ENCODE measurements at places on chromosomes 5 and 9.

DNA sequence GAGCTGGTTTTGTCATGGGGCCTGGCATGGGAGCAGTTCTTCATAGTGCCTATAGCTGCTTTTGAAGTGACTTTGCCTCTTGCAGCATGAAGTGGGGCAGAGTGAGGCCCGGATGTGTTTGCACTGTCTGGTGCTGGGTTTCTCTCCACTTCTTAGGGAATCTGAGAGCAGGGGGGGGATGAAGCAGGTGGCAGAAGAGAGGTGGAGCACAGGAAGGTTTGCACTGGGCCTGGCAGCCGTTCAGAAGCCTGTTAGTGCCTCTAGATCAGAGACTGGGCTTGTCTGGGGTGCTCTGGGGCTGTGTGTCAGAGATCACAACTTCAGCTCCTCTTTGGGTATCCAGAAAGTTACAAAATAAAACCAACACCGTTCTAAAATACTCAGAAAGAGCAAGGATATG is 18.4 kb downstream of the USP20 start:
- no peak for DNase-seq

DNA sequence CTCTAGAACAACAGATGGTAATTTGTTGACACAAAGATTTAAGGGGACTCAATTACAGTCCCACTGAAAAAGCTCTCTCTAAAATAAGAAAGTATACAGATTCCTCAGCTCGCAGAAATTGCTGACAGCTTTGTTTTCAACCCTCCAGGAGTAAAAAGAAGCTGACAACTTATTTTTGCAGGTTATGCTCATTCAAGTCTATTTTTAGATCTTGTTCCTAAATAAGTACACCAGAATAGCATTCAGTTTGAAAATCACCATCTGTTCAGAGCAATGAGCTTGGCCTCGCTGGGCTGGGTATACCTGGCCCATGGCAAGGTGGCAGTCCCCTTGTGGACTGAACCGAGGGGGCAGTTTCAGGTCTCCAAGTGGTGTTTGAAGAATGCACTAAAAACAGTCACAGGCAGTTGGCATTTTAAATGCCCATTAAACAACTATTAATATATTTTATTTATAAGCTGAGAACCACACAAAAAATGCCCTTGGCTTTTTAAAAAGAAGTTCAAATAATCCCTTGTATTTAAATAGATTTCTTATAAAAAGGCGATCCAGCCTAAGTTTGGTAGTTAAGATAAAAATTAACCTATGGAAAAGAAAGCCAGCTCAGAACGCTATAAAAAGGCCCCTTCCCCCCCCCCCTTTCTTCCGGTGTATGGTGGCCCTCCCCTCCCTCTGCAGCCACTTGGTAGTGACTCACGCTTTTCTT is 169.2 kb downstream of the AUH start:
- no peak for DNase-seq

DNA sequence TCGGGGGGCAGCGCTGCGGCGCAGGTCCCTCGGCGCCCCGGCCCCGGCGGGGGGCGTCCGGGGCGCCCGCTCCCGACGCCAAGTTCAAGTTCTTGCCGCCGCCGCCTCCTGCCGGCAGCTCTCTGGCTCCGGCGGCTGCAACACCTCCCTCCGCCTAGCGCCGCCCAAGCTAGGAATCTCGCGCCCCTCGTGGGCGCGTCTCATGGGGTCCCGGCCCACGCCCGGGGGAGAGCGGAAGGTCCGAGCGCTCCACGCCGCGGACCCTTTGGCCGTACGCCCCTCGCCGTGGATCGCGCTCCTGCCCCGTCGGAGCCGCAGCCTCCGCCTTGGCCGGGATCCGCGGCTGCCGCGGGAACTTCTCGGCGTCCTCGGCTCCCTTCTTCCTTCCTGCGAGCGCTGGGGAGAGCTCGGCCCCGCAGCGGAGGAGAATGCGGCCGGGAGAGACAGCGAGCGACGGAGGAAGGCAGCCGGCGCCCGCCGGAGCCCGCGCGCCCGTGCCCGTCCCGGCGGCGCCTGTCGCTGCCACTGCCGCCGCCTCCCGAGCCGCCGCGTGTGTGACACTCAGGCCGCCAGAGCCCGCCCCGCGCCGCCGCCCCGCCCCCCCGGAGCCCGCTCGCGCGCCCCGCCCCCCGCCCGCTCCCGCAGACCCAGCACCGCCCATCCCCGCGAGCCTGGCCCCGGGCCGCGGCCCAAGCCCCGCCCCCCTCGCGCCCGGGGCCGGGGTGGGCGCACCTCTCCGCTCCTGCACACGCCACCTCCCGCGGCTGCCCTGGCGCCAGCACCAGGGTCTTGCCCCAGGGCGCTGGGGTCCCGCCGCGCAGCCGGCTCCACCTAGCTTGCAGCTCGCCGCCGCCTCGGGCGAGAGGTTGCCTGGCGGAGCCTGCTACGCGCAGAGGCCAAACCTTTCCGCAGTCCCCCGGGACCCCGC is at the start of gene SHB:
SHB (minus strand) TSS at position 527 of the 928 bp plus-strand sequence. CDS start 582 bp downstream, outside the sequence.
- DNase-seq, result peak; percentile 97

DNA sequence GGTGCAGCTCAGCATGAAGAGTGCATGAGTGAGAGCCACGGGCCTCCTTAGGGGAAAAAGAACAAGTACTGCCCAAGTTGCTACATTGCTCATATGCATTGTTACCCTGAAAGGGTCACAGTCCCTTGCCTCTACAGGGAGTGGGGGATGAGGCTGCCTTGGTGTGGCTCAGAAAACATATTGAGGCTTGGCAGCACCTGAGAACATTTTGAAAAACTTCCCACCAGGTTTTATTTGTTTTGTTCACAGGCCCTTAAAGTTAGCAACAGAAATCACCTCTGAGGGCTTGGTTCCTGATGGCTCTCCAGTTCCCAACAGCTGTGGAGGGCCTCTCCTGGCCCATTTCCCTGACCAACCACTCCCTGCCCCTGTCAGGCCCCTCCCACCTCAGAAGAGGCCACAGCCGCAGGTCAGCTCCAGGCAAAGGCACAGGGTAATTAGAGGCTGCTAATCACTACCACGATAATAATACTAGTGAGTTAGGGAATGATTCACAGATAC is 90.7 kb upstream of the ADRA1B start:
- no peak for DNase-seq

DNA sequence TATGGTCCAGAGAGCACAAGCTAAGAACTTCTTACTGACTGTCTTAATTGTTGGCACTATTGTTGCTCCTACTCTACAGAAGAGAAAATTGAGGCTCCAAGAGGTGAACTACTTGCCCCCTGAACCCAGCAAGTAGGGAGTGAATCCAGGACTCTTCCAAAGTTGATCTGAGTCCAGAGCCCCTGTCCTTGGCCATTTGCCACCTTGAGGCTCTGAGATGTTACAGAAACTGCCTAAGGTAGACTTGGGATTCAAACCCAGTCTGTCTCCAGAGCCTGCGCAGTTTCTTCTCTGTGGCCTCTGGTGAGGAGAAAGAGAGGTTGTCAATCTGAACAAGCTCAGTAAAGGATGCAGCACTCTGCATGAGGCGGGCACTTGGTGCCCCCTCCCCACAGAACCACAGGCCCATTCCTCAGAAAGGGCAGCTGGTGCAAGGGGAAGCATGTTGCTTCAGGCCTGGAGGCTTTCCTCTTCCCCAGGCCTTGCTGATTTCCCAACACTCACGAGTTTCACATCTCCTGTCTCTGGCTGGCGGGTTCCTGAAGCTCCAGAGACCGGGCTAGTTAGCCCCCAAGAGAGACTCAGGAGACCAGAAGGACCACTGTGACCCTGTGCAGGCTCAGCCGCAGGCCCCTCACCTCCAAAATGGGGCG is 2.9 kb upstream of the LCP2 start:
- DNase-seq, result no peak

GRCh38 chr9:3868466-3868865 is 342.7 kb upstream of the RFX3 start:
- no peak for DNase-seq

GRCh38 chr5:146718609-146719008 is 159.9 kb downstream of the PPP2R2B start:
- DNase-seq, result no peak

DNA sequence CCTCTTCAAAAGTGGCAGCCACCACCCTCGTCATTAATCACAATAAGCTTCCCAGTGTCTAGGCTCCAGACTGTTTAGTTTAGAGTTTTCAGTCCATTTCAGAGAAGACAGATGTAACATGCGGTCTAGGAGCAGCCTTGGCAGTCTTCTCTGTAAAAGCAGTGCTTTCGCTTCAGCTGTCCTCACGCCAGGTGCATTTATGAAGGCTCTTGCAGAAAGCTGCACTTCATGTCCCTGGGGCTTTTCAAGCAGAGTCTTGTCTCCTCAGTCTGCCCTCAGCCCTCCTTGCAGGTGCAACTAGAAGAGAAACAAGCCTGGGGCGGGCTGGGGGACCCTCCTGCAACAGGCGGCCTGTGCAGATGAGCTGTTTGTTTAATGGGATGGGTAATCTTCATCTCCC is 281.9 kb downstream of the DRD1 start:
- DNase-seq, result no peak

DNA sequence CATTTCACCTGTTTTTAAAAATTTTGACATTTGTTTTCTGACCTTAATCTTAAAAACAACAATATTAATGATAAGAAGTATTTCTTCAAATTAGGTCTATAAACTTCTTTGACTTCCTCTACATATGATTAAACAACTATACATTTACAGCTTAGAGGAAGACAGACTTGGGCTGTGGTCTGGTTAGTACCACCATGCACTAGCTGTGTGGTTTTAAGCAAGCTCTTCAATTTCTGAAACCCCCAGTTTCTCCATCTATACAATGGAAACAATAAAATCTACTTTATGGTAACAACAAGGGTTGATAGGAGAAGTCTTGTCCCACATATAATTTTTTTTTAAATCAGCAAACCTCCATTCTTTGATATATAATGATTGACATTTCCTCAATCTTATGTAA is 15.7 kb downstream of the ANKDD1B start:
- no peak for DNase-seq

DNA sequence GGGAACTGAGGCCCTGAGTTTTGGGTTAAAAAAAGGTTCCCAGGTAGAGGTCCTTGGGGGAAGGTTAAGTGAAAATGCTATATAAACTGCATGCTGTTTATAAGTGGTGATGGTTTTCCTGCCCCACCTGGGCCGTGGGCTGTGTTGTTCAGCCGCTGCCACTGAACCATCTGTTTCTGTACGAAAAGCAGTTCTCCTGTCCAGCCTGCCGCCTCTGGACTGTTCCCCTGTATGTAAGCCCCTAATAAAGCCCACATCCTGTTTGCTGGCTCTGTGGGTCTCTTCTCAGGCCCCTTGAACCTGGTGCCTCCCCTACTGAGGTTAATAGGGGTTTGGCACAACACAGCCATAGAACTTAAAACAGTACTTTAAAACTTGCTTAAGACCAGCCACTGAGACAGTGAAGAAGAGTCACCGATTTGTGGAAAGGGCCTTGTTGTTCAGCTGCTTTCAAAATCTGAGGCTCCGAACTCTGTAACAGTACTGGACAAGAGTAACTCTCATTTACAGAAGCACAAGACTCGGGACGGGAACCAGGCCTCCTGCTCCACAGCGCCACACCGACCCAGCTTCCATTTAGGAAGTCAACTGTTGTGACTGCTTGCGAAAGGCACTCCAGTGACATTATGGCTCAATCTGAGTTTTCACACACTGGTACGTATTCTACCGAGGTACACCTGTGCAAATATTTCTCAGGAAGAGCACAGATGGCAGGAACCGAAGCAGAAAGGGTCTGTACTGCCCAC is 192.5 kb downstream of the CDK5RAP2 start:
- DNase-seq, result no peak

GRCh38 chr5:64649512-64649911 is 40.8 kb upstream of the SHISAL2B start:
- DNase-seq, result no peak

GRCh38 chr5:115388240-115388639 is 91.8 kb upstream of the CCDC112 start:
- DNase-seq, result no peak

GRCh38 chr5:9971301-9971700 is 278.4 kb downstream of the ATPSCKMT start:
- DNase-seq, result no peak

- DNase-seq, result no peak
These were observed 14.5 kb upstream of the ANKRD55 start for GRCh38 chr5:56247592-56247991.

DNA sequence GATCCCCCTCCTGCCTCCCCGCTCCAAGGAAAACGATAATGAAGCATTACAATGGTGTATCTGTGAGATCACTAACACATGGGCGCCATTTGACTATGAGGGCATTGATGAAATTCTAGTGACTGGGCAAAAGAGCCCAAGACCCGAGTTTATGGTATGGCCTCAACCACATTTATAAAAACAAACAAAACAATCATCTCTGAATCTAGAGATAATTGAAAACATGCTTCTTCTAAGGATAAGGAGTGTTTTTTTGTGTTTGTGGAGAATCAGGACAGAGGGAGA is 100.9 kb upstream of the SEMA6A start:
- DNase-seq, result no peak

GRCh38 chr9:93084471-93084881 is 11.5 kb upstream of the CARD19 start:
- no peak for DNase-seq

DNA sequence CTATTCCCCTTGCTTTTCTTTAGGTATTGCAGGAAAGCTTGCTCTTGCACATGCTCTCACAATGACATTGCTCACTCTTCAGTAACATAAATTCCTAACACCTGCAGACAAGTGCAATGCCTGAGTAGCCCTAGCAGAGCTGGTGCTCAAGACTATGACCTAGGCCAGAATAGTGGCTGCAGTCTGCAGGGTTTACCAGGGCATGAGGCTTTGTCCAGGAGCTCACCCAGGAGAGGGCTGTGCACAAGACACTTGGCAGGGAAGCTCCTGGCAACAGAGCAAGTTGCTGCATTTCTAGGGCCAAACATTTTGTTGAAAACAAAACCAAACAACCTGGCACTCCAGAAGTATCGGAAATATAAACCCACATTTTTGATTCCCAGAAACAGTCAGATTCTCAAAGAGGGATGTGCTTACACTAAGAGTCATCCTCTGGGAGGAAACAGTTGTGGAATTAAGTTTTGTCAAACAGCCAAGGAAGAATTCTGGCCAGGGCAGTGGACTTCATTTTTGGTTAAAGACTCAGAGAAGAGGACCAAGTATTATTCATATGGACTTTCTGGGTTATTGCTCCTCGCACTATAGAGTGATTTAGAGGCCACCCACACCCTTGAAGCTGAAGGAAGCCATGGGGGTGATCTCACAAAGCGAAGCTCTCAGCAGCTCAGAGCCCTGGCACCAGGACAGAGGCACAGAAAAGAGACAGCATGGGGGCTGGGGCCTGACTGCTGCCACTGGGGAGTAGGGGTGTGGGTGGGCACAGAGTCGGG is 44.9 kb downstream of the MACROH2A1 start:
- DNase-seq, result no peak

DNA sequence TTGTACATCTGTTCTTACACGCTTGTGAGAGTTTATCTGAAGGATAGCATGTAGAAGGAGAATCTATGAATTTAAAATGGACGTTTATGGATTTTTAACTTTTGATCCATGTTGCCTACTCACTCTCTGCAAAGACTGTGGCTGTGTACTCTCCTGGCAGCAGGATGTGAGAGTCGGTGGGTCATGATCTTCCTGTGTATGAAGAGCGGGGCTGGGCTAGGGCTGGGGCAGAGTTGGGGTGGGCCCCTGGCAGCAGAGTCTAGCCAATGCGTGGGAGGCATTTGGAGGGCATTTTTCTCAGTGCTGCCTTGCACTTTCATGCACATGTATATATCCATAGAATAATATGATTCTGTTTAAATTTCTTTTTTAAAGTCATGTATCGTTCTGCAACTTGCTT is 24.0 kb upstream of the DAB2IP start:
- DNase-seq, result no peak
